ENCODE measurements at places on chromosomes 7 and 10. TPM values are rescaled to one million over a fixed set of nuclear protein-coding genes. Genes with fewer than 3 reads are reported as not detected.

DNA sequence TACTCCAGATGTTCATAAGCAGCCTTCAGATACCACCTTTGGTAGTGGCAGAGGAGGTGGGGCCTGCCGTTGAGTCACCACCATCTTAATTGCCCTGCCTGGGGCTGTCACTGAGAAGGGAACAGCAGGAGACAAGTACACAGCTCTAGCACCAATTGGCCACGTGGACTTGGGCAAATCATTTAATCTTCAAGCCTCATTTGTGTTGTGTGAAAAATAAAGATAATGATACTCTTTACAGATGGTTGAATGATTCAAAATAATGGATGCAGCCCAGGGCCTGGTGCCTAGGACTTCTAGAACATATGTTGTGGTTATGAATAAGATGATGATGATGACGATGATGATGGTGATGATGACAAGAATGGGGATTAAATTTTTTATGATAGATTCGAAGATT, 111.9 kb upstream of the ADAM12 start:
- H3K27me3 ChIP-seq = no peaks in the 10 kb centered on the region
- H3K36me3 ChIP-seq = no peaks in the 10 kb centered on the region
- no peak for DNase-seq
- H3K4me1 ChIP-seq = no peaks in the 10 kb centered on the region

DNA sequence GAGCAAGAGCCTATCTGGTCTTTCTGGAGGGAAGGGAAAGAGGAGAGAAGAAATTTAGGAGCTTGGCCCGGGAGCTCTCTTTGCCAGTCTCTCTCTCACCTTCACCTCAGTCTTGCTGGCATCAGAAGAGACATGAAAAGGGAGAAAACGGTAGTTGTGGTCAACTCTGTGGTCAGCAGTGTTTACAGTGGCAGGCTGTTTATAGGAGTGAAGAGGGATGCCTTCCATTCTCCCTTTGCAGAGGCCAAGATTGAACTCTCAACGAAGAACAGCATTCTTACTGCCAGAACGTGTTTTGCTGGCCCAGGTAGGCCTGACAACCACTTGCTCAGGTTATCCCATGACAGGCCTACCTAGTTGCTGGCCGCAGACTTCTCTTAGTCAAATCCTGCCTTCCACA, 133.3 kb downstream of the CCDC3 start:
- H3K4me1 ChIP-seq = no peaks in the 10 kb centered on the region
- no peak for DNase-seq
- no peak overlapping the region for H3K27ac ChIP-seq
- H3K4me3 ChIP-seq = no peak overlapping the region
- H3K27me3 ChIP-seq = no peaks in the 10 kb centered on the region
- H3K36me3 ChIP-seq = no peaks in the 10 kb centered on the region

- no peaks in the 10 kb centered on the region for H3K4me1 ChIP-seq
- H3K27ac ChIP-seq = no peak overlapping the region
- H3K27me3 ChIP-seq = no peaks in the 10 kb centered on the region
- H3K36me3 ChIP-seq = no peaks in the 10 kb centered on the region
Observed at GRCh38 chr7:1296356-1296981, 63.8 kb downstream of the UNCX start.

The PCLO gene
- 5.6 TPM for total RNA-seq

The SCIN gene
- total RNA-seq = 6.1 TPM

The EMX2 gene
- total RNA-seq = 0.06 TPM

The GRID2IP gene
- total RNA-seq = 0.87 TPM
